AG09319 (cell line): ENCODE measurements at places on chromosomes 6 and 20.

DNA sequence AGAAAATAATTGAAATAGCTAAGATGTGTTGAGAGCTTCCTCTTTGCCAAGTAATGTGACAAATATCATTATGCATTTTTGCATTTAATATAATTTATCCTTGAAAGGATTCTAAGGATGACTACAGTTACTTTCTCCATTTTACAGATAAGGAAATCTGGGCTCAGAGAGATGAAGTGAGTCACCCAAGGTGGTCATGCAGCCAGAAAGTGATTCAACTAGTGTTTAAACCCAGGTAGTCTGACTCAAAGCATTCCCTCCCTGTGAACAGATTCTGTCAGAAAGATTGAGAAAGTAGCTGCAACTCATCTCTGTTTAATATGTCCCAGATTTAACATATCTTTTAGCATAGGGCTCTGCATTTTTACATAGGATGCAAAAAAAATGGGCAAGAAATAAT, 28.1 kb downstream of the NRSN1 start:
- DNase-seq, result no peak

DNA sequence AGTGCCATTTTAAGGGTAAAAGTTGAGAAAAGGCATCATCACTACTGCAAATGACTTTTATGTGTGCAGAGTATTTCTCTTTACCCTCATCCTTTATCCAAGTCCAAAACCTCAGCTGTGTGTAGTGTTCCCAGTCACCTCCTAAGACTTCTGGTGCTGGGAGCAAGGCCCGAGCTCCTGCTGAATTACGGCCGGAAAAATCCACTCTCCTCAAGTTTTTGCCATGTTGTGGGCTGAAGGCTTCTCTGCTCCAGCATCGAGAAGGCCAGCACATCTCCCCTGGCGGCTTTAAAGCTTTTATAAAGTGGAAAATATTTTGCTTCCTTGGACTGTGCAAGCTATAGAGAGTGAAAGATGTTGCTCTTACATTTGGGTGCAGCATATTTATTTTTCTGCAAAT, 153.2 kb upstream of the THBS2 start:
- DNase-seq, result no peak

DNA sequence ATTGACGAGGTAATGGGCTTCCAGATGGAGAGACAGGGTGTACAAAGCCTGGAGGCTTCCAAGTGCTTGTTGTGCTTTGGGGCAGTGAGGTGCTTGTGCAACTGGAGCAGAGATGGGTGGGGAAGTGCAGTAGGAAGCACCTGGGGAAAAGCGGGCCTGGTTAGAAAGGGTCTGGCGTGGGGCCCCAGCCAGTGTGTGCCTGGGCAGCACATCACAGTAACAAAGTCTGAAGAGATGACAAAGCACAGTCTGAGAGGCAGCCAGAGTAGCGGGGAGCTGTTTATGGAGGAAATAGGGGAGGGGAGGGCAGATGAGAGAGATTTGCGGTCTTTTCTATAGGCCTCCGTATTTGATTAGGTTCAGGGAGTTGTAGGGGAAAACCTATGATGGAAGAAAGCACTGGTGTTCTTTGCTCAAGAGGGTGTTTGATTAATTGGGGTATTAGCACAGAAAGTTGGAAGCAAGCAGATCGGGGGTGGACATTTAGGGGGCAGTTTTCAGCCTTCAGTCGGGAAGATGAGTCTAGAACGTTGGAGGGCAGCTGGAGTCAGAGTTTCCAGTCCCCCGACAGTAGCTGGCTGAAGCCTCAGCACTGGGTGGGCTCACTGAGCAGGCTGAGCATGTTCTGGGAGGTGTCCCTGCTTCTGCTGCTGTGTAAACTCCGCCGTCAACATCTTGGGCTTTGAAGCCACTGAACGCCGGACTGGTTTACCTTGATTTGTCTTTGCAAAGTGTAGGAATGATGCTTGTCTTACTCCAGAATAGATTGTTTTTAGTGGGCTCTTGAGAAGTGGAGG, 15.5 kb upstream of the MROH8 start:
- no peak for DNase-seq

- no peak for DNase-seq
Measured at GRCh38 chr6:16153211-16153820, 24.4 kb downstream of the MYLIP start.
